ENCODE measurements at places on chromosomes 2 and 18.

GRCh38 chr2:141930803-141931202 lies 200.0 kb downstream of the LRP1B start:
- DNase-seq = no peak

- DNase-seq = no peak
Observed at GRCh38 chr2:131081190-131081589, 12.1 kb downstream of the FAM168B start.

DNA sequence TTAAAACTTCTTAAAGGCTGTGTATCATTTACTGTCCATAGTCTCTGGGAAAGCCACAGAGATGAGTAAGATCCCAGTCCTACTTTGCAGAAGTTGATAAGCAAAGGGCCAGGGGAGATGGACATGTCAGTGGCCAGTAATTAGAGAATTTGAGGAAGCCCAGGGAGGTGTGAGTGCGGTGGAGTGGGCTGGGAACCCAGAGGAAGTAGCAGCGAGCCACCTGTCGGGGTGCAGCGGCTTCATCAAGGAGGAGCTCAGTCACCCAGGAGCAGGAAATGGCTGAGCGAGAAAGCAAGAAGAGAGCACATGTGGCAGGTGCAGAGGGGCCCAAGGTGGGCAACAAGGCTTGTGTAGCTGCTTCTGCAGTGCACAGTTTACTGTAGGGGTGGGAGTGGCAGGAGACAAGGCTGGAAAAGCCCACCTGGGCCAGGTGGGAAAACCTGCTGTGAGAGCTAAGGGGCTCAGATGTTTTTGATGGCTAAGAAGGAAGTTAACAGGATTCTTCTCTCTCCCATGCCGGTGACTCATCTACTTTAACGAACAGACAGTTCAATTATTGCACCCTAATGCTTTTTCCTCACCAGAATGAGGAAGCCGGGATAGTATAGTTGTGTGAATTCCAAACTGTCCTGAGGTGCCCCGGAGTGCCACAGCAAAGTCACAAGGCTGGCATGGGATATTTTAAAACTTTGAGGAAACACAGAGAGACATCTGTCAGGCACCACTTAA lies 34.8 kb upstream of the MGAT5 start:
- DNase-seq = no peak

DNA sequence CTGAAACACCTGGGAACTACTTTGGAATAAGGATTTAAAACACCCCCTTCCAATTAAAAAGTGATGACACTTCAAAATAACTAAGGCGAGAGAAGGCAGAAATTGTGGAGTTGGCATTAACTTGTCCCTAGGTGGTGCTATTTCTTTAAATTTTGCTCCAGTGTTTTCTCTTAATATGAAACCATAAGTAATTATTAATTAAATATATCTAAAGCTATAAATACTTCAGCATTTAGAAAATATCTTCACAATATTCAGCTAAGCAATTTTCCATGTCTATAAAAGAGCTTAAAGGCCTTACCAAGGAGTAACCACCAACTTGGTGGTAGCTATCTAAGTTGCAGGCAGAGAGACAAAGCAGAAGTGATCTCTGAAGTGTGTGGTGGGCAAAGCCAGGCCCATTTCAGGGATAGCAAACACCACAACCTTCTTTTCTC lies 186.8 kb upstream of the PGAP1 start:
- DNase-seq = no peak

GRCh38 chr2:180905002-180905401 lies 75.4 kb upstream of the UBE2E3 start:
- peak; percentile 5 for DNase-seq

DNA sequence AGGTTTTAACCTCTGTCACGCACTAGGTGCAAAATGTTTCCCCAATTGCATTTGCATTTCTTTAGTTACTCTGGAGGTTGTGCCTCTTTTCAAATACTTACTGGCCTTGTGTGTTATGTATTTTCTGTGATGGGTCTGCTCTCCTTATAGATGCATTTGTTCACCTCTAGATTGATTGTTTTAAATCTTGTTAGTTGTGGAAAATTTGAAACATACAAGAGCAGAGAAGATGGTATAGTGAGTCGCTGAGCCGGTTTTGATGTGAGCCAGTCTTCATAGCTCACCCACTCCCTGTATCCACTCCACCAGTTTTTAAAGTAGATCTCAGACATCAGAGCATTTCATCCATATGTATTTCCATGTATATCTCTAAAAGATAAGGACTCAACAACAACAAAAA lies 6.5 kb downstream of the IMP4 start:
- DNase-seq = no peak

DNA sequence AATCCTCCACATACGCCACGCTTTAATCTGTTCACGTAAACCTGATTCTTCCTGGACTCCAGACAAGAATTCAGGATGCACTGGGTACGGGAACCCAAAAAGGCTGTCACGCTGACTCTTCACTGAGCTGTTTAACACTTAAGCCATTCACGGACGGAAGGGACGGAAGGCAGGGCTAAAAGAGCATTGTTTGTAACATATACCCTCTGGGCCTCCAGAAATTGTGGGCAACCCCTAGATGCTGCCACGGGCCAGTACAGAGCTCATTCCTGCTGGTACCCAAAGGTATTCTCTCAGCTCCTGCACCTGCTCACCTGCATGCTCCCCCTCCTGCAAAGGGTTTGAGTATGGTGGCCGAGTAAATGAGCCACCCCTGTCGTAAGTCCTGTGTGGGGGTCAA lies 45.6 kb upstream of the RMP24 start:
- no peak for DNase-seq

DNA sequence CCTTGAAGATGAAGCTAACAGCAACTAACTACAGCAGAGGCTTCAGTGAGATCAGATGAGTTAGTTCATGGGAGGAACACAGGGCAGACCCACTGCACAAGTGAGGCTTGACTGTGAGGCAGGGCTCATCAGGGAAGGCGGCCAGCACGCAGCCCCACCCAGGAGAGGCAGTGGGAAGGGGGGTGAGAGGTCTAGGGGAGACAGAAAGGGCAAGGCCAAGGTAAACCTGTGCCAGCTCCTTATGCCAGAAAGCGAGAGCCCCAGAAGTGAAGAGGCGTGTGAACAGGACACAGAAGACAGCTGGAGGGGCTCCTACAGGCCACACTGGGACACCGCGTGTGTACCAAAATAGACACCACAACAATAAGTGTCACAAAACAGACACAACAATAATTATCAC lies 48.6 kb downstream of the ANO7 start:
- DNase-seq = no peak

DNA sequence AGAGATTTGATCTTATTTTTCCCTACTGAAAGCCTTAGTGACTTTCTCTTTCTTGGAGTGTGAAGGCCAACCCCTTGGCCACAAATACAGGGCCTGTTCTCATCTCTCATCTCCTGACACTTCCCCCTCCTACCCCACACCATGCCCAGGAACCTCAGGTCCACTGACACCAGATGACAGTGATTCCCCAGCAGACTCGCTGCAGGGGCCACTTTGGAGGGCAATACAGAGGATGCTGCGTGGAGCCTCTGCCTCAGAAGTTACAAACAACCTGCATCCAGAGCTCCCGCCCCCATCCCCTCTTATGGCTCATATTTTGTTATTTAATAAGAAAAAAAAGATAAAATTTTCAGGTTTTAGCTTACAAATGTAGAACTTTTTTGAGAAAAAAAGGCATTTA lies 70.1 kb upstream of the LGALSL start:
- no peak for DNase-seq

GRCh38 chr18:29096079-29096770 lies 919.3 kb upstream of the CDH2 start:
- peak; percentile 42 for DNase-seq

- DNase-seq = no peak
Observed at GRCh38 chr2:149090706-149091105, 52.2 kb downstream of the LYPD6B start.

DNA sequence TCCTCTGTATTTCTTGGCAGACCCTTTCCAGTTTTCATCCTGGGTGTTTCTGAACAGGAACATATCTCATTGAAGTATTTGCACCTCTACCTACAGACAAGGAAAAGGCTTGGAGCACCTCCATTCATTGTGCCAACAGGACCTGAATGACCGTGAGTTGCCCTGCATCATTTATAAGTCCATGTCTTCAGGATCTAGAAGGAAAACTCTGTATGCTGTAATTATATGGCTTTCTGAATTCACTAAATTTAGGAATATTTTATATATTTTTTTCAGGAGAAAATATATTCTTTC lies 402.3 kb upstream of the SLC14A2 start:
- no peak for DNase-seq

GRCh38 chr18:56952026-56952425 lies 194.9 kb upstream of the BOD1L2 start:
- no peak for DNase-seq

DNA sequence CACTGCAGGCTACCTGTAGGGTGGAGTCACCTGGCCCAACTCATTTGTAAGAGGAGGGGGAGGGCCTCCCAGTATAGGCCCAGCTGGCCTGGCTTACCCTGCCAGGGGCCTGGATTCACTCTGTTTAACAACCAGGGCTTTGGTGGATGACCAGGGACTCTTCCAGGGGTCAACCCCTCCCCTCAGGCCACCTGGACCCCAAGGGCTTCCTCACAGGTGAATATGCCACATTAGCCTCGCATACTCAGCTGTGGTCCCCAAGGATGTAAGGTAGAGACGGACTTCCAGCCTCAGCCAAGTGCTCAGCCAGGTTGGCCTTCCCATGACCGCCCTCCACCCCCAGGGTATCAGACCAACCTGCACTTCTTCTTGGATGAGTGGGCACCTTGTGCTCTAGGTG lies 8.8 kb upstream of the SH3RF3 start:
- DNase-seq = no peak

DNA sequence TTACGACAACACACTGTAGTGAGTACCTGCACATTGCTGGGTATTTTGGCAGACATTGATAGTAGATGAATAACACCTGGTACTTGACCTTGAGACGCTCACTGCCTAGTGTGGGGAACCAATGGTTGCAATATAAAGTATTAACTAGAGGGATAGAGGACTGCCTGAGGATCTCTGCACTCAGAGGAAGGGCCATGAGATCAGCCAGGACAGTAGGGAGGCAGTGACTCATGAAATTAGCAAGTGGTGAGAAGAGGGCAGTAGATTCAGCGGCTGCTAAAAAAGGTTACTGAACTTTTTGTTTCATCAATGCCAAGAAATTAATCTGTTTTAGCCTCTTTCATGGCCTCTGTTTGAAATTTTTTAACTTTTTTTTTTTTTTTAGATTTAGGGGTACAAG lies 250.8 kb upstream of the TCF4 start:
- no peak for DNase-seq

GRCh38 chr2:60885683-60886082 lies 4.3 kb downstream of the REL start:
- no peak for DNase-seq

DNA sequence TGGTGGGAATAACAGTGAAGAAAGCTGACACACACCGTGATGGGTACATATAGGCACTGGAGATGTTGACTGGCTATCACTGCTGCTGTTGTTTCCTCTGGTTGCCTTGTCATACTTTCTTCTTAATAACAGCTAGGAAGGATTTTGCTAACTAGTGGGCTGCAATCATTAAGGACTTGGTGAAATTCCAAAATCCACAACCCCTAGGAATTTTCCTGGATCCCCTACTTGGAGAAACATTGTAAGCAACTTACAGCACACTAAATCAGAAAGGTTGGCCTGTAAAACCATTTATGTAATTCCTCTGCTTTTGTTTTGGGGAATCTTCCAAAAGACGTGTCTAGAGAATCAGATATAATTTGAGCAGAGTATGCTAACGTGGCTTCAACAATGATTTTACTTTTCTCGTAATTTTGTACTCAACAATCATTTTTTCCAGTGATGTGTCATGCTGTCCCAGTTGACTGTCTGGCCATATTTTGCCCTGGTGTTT lies 8.0 kb upstream of the COL3A1 start:
- DNase-seq = no peak

DNA sequence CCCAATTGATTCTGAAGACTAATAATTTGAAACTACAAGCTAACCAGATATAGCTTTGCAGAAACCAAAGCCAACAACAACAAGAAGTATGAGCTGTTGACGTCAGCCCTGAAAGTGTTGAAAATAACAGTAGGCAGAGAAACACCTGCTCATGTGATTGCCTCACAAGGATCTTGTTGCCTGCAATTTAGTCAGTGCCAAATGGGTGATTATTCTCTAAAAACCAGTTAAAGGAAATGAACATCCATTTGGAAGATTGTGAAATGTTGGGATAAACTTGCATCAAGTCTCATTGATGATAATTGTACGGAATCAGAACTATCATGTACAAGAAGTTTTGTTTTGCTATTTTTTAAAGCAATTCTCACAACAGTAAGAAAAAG lies 2.8 kb downstream of the CYTIP start:
- no peak for DNase-seq

DNA sequence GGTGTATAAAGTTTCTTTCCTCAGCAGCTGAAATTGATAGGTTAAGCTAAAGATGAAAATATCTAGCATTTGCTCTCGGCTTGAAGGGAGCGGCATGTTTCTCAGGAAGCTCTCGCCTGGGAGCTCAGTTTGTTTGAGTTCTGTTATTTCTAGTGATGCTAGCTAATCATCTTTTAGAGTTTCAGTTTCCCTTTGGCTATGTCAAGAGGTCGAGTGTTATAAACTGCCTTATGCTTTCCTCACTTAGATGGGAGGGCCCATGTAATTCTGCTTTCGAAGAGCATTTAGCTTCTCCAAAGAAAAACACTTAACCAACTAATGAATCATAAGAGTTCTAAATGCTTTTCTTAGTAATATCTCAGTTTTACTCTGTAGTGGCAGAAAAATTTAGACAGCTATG lies 33.6 kb downstream of the PLCL1 start:
- DNase-seq = no peak

GRCh38 chr18:23301972-23302371 lies 151.1 kb upstream of the RIOK3 start:
- DNase-seq = no peak

DNA sequence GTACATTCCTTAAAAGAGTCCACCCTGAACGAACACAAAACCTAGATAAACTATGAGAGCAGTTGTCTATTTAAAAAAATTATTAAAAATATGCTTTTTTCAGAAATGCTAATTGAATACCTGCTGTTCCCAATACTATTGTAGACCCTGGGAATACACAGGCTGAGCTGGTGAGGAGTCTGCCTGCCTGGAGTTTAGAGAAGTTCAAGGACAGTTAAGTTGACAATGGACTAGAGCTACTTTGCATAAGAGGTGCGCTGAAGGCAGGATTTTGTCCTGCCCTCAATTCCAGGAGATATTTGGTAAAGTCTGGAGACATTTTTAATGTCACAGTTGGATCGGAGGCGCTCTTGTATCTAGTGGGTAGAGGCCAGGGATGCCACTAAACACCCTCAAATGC lies 110.2 kb downstream of the SETBP1 start:
- DNase-seq = no peak

- no peak for DNase-seq
Observed at GRCh38 chr2:97664636-97664970, 759 bp upstream of the ACTR1B start.

DNA sequence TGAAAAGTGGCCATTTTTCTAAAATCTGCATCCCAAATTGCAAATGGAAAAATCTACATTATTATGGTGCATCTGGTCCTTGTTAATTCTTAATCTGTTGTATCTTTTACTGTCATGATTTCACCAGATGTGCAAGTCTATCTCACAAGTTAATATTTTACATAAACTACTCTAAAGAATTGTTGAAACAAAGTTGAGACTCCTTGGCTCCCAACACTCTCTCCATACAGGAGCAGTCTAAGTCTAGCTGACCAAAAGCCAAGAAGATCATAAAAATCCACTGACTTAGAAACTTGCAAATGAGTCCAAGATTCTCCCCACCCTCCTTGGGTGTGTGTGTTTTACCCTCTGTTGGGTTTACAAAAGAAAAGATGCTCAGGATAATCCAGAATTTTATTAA lies 85.1 kb downstream of the NCKAP5 start:
- DNase-seq = no peak
